Inflammatory macrophage (primary cell): ENCODE measurements at places on chromosomes 11 and 22.
A peak's percentile ranks its signal among the peaks of the same experiment; 100 is the strongest.

GRCh38 chr11:123238297-123238696, 43.2 kb upstream of the CLMP start:
- DNase-seq: peak; percentile 93

- no peak for DNase-seq
Observed at GRCh38 chr11:68255526-68255925, 16.2 kb downstream of the C11orf24 start.

- peak; percentile 10 for DNase-seq
Observed at GRCh38 chr11:63572026-63572688, 9.0 kb upstream of the PLAAT2 start.

GRCh38 chr22:17430412-17430811, 61.2 kb downstream of the CECR2 start:
- peak; percentile 17 for DNase-seq

DNA sequence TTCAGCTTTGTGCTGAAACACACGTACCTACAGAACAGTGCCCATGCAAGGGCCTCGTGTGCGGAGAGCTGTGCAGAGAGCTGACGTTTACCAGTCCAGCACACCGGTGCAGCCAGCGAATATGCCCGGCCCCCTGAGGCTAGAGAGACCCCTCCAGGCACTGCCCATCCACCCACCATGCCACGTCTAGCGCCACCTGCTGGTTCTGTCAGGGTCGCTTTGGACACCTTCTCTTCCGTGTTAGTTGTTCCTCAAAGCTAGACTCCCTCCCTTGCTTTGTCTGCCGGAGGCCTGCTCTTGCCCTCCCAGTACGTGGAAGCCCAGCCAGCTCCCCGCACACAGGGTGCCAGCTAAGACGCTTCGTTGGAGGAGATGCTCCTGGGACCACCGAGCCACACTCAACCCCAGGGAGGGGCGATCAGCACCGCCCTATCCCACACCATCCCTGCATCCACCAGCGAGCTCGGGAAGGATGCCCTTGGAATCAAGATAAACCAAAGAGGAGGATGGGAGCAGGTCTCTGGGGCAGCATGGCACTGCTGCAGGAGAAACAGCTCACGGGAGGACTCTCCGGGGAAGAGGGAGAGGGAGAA, 43.4 kb downstream of the CPT1A start:
- peak; percentile 28 for DNase-seq

DNA sequence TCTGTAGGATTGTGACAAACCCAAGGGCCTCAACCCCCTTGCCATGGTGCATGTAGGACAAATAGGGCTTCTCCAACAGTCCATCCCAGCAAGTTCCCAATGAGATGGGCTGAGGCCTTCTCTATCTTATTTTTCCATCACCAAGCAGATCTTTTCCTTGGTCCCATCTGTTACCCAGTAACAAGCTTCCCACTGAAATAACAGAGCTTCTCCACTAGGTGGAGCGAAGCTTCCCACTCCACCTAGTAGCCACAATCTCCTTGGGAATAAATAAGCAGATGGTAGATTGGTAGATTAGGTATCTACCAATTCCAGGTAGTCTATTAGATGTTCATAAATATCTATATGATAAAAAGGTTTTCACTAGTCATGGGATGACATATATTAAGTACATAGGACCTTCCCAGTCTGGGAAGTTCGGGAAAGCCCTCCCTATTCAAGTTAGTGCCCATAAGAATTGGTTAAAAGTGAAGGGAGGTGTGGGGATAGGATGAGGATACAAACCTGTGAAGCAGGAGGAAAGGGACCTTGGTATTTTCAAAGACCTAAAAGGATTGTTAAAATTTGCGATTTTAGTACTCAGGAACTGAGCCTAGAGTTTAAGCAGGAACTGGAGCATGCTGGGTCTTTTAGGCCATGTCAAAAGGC, 5.9 kb upstream of the OR52L1 start:
- DNase-seq: peak; percentile 29

GRCh38 chr22:31162015-31162765, 2.2 kb downstream of the RNF185 start:
- DNase-seq: peak; percentile 14

DNA sequence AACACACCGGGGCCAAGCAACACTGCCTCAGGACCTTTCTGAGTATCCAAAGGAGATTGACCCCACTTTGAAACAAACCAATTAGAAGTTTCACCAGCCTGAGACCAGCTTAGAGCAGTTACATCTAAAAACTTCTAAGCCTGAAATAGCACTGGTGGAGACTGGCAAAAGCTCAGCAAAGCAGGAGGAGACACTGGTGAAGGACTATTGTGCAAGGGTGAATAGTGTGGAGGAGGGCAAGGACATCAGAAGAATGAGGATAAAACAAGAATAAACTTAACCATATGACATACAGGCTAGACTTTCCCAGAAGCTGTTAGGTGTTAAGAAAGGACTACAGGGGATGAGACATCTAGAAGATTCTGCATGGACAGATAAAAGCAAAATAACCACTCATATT, 152.4 kb downstream of the FCHSD2 start:
- DNase-seq: peak; percentile 42

DNA sequence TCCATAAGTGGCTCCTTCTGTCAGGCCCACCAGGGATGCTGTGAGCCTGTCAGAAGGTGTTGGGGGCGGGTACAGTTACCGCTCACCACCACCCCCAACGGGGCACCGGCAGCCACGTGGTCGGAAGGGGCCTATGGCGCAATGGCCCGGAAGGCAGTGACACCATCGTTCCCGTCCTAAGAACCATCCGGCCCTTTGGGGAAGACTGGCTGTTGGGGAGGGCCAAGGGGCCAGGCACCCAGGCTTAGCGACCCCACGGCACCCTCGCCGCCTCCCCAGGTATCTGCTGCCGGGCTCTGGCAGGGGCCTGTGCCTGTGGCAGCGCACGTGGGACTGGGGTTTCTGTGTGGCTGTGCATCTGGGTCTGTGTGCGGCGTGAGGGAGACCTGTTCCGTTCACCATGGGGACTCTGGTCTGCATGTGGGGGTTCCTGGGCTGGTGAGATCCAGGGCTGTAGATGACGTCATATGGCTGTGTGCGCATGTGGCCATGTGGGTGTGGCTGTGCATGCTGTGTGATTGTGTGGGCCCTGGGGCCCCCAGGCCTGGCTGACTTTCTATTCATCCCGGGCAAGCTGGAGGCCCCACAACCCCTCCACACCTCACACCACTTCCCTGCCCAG, 717 bp downstream of the OSM start:
- DNase-seq: peak; percentile 78

DNA sequence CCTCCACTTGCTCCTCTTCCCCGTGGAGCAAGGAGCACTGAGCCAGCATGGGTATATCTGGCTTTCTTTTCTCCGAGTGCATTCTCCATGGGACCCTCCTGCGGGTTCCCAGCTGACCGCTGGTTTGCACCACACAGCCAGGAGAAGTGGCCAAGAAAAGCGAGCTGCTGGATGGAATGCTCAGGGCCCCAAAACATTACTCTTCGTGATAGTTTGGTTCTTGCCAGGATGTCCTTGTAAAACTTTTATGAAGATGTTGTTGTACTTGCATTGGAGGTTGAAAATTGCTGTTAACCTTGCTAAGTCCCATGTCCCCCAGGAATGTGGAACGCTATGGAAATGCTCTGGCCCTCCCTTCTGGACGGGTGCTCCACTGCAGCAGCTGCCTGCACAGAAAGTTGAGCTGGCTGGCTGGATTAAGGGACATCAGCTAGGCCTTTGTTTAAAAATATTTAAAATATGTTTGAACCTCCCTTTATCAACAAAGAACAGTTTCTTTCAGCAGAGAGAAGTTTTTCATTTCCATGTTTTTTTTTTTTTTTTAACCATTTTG, 68.7 kb downstream of the ZNRF3 start:
- no peak for DNase-seq

DNA sequence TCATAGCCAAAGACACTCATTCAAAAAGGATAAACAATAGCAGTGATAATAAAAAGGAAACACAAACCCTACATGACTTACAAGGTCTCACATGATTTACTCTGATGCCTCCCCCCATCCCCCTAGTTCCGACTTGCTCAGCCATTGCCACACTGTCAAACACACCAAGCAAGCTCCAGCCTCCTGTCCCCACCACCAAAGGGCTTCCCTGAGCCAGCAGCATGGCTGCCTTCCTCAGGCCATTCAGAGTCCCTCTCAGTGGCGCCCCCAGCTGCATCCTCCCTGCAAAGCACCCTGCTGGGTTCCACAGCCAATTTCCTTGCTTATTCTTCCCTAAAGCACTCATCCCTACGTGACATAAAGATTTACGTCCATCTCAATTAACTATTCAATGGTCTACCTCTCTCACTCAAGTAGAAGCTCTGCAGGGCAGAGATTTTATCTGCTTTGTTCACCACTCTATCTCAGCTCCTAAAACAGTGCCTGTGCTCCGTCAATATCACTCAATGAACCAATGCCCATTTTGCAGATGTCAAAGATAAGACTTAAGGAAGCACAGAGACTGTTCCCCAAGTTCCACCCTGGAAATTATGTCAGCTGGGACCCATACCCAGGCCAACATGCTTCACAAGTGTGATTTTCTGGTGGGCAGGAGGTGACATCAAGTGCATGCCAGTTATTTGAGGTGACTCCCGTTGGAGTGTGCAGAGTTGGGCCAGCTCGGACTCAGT, 106.9 kb downstream of the SYN3 start:
- no peak for DNase-seq

DNA sequence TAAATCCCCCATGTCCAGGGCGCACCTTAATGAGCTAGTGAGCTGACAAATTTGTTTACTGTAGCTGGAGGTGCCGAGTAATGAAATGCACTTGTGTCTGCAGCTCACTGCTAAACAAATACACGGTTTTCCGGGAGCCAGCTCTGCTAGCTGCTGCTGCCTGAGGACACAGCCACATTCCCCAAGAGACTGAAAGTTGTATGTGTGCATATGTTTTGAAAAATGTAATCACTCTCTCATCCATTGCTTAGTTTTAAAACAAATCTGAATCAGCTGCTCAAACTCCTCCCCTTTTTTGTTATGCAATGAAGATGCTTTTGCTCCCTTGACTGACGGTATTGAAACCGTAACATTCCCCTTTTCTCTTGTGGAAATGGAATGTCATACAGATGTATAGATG, 62.4 kb upstream of the NNMT start:
- no peak for DNase-seq

- DNase-seq: no peak
Observed at GRCh38 chr11:117428856-117429229, 101.2 kb downstream of the CEP164 start.

DNA sequence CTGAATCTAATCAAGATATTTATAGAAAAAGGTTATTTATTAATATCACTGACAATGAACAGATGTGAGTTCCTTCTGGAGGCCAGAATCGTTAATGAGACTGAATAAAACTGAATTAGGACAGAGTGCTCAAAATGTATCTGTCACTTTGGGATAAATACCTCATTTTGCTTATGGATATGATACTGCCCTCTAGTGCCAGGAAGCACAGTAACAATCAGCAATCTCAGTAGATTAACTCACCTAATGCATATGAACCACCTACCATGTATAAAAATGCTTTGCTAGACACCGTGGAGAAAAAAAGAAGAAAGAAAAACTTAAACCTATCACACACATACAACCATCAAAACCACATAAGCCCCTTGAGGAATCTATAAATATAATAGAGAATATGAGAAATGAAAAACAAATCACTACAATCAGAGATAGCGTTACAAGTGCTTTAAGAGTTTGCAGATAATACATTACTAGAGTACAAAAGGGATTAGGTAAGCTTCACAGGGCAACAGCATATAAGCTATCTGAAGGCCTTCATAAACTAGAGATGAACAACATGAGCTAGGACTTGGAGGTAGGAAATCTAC, 117.4 kb downstream of the SGSM3 start:
- peak; percentile 29 for DNase-seq

- no peak for DNase-seq
Observed at GRCh38 chr11:11020747-11021149, 162.9 kb upstream of the ZBED5 start.

- peak; percentile 42 for DNase-seq
Observed at GRCh38 chr11:34609850-34610249, 11.0 kb upstream of the EHF start.

DNA sequence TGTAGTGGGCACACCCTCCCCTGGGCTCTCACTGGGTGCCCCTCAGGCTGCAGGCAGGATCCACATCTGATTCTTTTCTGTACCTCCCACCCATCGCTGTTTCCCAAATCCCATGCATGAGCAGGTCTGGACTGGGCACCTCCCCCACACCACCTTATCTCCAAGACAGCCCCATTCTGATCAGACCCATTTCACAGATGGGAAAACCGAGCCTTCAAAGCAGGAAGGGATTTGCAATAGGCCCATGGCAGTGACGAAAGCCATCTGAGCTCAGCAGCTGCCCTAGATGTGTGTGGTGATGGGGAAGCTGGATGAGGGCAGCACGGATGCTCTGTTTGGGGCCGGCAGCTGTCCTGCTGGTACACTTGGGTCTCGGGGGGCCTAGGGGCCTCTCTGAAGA, 41.4 kb downstream of the WNT7B start:
- DNase-seq: no peak

DNA sequence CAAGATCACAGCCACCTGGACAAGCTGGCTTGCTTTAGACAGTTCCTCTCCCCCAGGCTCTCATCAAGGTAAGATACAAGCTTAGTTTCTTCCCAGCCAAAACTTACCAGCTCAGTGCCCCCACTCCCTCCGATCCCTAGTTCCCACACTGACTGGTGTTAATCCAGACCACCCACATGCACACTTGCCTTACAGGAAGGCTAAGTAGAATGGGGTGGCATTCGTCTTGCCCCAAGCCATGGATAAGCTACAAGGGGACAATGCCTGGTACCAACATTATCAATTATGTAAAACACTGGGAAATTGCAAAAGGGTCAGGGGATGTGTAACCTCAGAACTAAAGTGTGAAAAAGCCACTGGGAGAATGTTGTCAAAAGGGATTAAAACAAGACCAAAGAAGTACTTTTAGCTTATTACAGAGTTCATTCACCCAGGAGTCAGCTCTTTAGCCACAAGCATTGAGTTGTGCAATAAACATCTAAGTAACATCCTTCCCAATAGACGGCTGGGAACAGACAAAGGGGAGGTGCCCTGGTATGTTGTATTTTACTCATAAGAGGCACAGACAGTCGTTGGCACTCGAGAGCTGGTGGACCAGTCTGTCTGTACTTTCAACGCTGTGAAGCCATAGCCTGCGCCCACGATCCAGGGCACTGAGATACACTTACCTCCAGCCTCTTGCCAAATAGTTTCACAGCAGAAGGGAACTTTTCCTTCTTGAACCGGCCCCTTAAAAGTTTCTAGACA, 1.1 kb downstream of the DHCR7 start:
- peak; percentile 70 for DNase-seq

DNA sequence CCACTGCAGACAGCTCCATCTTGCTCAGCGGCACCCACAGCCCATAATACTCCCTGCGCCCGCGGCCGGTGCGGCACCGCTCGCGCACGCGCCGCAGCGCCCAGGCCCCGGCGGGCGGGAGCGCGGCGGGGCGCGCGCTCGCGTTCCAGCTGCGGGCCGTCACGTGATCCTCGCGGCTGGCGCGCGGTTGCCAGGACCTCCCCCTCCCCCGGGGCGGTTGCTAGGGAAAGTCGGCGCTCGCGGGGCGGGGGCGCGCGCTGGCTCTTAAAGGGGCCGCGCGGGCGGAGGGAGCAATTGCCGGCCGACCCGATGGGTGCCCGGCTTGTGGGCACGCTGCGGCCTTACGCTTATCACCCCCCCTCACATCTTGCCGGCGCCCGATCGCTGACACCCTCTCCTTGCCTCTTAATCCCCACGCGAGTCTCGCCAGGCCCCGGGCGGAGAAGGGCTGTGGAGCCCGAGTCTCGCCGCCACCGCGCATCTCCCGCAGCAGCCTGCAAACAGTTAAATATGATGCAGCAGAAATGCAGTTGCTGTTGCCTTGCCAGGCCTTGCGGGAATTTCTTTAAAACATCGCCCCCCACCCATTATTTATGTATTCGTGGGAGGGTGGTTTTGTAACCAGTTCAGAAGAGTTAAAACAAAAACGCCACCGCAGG, at the start of gene CBX6:
Gene CBX6, minus strand, starts transcription at position 45 of the 659 bp plus-strand sequence. Its CDS starts 26 bp downstream, at position 19.
- peak; percentile 93 for DNase-seq
